NCI-H510A treated with DMSO at 0.1 percent for 48 hours (cell line): ENCODE measurements at places on chromosomes 5 and 9.

- no peak for DNase-seq
Measured at GRCh38 chr5:124743602-124744169, 2.8 kb downstream of the ZNF608 start.

DNA sequence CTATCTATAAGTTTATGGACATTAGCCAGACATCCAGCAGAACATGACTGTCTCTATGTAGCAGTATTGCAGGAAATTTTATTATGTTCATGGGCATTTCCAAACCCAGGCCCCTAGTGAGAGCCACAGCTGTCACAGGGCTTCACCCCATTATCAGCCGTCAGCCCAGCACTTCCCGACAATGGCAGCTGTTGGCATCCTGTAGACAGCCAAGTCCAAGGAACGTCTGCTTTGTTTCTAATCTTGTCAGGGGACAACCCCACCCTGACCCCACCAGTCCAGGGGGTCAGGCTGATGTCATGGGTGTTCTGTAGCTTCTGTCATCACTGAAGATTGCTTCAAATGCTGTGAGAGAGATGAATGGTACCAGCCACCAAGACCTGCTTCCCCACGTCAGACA is 565.3 kb upstream of the BRINP1 start:
- no peak for DNase-seq

- DNase-seq: no peak
Measured at GRCh38 chr9:93132946-93133680, 938 bp downstream of the NINJ1 start.

GRCh38 chr9:78462611-78463010 is 165.7 kb downstream of the PSAT1 start:
- DNase-seq: no peak

DNA sequence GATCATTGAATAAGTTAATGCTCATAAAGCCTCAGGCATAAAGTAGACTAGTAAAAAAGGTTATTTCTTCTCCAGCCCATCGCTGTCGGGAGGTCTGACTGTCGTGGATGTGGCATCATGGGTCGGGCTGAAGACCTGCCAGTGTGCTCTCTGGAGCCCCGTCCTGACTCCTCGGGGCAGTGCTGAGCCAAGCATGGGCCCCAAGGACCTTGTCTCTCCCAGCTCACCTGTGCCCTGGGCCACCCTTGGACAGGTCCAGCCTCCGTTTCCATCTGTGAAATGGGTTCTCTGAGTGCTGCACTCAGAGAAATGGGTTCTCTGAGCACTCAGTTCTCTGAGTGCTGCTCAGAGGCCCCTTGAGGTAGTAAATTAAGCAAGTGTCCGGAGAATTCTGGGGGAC is 269.0 kb downstream of the GADD45G start:
- DNase-seq: no peak

DNA sequence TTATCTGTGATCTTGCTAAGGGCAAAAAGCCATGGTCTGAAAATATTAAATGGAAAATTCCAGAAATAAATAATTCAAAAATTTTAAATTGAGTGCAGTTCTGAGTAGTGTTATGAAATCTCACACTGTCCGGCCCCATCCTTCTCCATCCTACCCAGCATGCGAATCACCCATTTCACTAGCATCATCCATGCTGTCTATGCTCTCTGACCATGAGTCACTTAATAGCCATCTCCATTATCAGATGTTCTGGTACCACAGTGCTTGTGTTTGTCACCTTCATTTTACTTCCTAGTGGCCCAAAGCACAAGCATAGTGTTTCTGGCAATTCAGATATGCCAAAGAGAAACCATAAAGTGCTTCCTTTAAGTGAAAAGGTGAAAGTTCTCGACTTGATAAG is 63.3 kb upstream of the SMC5 start:
- no peak for DNase-seq

DNA sequence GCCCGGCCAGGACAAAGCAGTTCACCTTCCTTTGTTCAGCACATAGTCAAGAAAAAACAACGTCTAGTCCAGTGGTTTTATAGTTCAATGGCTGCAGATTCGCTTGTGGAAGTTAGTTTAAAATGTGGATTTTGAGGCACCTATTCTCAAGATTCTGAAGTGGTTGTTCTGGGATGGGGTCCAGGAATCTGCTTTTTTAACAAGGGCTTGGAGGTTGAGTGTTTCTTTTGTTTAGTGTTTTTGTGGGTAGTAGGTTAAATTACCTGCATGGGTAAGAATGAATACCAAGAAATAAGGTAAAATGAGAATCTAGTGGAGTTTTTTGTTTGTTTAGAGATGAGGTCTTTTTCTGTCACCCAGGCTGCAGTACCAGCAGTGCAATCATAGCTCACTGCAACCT is 28.4 kb upstream of the NADK2 start:
- DNase-seq: no peak

DNA sequence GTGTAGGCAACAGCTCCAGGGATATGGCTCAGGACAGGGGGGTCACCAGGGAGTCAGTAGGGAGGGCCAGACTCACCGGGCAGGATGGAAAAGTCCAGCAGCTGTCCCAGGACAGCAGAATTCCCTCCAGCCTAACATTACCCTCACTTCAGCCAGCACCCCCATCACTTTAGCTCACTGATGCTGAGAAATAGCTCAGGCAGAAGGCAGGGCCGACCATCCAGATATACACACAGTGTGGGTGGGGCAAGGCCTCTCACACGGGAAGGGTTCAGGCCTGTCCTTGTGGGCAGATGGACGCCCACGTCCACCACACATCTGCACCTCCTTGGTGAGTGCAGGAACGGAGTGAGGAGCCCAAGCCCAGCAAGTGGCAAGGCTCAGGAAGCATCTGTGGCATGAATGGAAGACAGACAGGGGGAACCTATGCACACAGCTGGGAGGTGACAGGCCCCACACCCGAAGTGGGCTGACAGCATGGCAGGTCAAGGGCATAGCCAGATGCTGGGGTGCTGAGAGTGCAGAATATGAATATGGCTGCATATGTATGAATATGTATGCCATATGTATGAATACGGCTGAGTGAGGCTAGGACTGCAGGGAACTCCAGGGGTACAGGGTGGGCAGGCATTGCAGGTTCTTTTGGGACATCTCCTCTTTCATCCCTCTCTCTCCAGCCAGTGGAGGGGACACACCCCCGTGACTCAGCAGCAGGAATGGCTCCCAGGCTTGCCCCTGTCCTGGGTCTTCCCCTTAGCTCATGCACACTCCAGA is 17.0 kb downstream of the BICD2 start:
- DNase-seq: no peak

DNA sequence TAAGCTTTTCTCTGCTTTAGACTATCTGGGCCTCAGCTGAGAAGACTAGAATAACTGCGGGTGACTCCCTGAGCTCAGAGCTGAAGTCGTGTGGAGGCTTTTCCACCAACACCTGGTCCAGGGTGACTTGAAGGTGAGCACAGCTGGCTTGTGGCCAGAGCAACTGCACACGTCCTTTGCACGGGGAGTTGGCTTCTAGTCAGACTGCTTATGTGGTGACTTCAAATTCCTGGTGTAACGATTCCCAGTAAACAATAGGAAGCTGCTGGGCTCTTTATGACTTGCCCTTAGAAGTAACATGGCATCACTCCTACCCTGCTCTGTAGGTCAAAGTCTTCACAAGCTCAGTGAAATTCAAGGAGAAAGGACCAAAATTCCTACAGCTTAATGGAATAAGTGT is 800.6 kb upstream of the CDH6 start:
- peak; percentile 45 for DNase-seq
